Right lobe of liver (tissue), 6 donors: ENCODE measurements at places on chromosomes 3 and 15.

DNA sequence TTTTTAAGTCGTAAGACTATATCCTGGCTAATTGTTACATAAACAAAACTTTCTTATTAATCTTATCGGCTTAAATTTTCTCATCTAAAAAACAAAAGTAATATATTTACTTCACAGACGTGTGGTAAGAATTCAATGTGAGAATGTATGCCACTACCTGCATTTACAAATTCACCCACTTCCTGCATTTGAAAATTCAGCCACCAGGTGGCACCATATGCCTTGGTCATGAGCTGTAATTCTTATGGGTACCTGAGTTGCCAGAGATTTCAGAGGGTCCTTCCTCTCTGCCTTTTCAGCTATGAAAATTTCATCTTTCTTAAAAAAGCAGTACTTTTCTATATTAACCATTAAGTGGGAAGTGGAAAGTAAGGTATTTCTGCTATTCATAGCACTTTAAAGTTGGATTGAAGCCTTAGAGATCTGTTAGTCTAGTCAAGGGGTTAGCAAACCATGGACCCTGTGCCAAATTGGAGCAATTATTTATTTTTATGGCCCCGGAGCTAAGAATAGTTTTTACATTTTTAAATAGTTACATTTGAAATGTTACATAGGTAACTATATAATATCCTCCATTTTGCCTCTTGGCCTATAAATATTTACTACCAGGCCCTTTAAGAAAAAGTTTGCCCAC lies 127.8 kb downstream of the HCN4 start:
- no peaks in the 10 kb centered on the region for H3K4me1 ChIP-seq
- no peaks in the 10 kb centered on the region for H3K27me3 ChIP-seq
- no peaks in the 10 kb centered on the region for H3K36me3 ChIP-seq
- no peak overlapping the region for H3K27ac ChIP-seq
- H3K4me3 ChIP-seq = no peak overlapping the region
- DNase-seq = peak; percentile 65

DNA sequence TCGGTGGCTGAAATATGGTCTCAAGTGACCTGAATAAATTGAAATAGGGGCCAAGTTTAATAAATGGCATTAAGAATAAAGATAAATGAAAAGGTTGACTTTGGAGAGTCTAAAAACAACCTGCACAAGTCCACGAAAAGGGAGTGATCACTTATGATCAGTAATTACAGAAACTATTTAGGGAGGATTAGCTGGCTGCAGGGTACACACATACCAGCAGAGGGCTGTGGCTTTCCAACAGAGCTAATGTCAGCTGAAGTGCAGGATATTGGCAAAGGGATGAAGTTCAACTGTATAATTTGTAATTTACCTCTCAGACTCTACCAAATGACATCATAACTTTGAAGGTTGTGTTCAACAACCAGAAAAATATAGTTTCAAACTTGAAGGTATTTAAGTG lies 86.8 kb downstream of the SYNPR start:
- DNase-seq = no peak
- no peak overlapping the region for H3K27ac ChIP-seq
- H3K4me1 ChIP-seq = no peaks in the 10 kb centered on the region
- H3K4me3 ChIP-seq = no peak overlapping the region
- no peaks in the 10 kb centered on the region for H3K27me3 ChIP-seq

GRCh38 chr3:154701055-154701454 lies 271.1 kb upstream of the GPR149 start:
- H3K4me1 ChIP-seq = no peaks in the 10 kb centered on the region
- H3K4me3 ChIP-seq = no peak overlapping the region
- H3K27ac ChIP-seq = no peak overlapping the region
- no peaks in the 10 kb centered on the region for H3K27me3 ChIP-seq
- DNase-seq = no peak
- no peaks in the 10 kb centered on the region for H3K36me3 ChIP-seq

- DNase-seq = no peak
- no peak overlapping the region for H3K27ac ChIP-seq
- H3K36me3 ChIP-seq = no peaks in the 10 kb centered on the region
- no peak overlapping the region for H3K4me3 ChIP-seq
Observed at GRCh38 chr3:160447544-160447943, 2.0 kb downstream of the TRIM59 start.

DNA sequence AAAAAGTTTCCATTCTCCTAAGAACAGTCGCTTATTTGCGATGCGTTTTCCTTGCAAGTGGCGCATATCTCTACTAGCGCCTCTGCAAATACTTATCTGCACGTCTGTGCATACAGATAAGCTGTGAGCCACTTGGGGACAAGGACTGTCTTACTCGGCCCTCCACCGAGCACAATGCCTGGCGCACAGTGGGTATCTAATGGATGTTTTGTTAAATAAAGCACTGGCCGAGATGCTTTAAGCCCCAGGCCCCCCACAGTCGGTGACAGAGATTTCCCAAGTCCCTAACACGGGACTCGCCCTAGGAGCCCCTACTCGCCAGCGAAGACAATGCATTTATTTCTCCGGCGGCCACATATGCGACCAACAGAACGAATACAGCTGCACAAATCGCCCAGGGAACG lies 503 bp downstream of the HLTF start:
- peaks cover 8% of the 10 kb centered on the region for H3K4me1 ChIP-seq
- H3K27me3 ChIP-seq = no peaks in the 10 kb centered on the region
- peak overlapping the region; percentile 15 for H3K27ac ChIP-seq
- peak overlapping the region; percentile 73 for H3K4me3 ChIP-seq

- DNase-seq = no peak
- H3K36me3 ChIP-seq = no peaks in the 10 kb centered on the region
- no peaks in the 10 kb centered on the region for H3K27me3 ChIP-seq
- H3K27ac ChIP-seq = peak overlapping the region; percentile 8
Observed at GRCh38 chr3:141485641-141486495, 959 bp upstream of the RASA2 start.

DNA sequence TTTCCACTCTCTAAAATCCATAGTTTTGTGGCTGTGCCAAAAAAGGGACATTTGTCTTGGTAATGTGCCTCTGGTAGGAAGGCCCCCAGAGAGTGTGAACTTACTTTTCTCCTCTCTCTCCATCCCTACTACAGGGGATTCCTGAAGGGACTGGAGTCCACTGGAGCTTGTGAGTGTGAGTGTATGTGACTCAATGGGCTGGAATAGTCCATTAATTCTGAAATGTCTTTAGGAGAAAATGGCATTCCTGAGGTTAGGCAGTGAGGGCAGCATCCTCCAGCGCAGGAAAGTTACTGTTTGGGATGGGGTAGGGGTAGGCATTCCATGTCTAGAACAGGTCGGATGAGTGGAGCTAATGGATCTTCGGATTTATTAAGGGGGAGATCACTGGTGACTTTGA lies 59.8 kb upstream of the CACNA2D3 start:
- no peak for DNase-seq
- H3K27me3 ChIP-seq = no peaks in the 10 kb centered on the region
- H3K27ac ChIP-seq = no peak overlapping the region
- H3K4me1 ChIP-seq = peaks cover 10% of the 10 kb centered on the region
- H3K36me3 ChIP-seq = no peaks in the 10 kb centered on the region

- peaks cover 43% of the 10 kb centered on the region for H3K4me1 ChIP-seq
- H3K36me3 ChIP-seq = no peaks in the 10 kb centered on the region
- DNase-seq = peak; percentile 82
- H3K27me3 ChIP-seq = no peaks in the 10 kb centered on the region
- peak overlapping the region; percentile 81 for H3K27ac ChIP-seq
Observed at GRCh38 chr3:126530171-126531050, 6.5 kb downstream of the CHST13 start.

- DNase-seq = no peak
- no peaks in the 10 kb centered on the region for H3K36me3 ChIP-seq
Observed at GRCh38 chr3:152589644-152590043, 245.3 kb upstream of the P2RY1 start.

DNA sequence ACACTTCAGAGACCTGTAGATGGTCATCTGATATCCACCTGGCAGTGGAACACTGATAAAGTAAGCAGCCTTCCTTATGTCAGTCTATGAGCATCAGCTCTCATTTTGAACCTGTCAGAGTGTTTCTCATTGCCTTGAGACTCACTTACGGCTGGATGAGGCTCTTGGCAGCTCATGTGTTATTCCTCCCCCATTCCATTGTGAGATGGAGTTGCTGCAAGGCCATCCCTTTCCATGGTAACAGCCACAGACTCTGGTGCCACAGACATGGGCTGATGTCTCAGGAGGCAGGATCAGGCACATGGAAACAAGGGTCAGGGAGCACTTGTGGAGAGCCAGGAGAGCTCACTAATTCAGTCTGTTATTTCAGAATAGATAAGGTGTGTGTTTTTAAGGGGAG lies 11.9 kb downstream of the KCNAB1 start:
- H3K4me3 ChIP-seq = no peak overlapping the region
- H3K36me3 ChIP-seq = no peaks in the 10 kb centered on the region
- no peaks in the 10 kb centered on the region for H3K27me3 ChIP-seq
- no peak overlapping the region for H3K27ac ChIP-seq
- H3K4me1 ChIP-seq = no peaks in the 10 kb centered on the region

DNA sequence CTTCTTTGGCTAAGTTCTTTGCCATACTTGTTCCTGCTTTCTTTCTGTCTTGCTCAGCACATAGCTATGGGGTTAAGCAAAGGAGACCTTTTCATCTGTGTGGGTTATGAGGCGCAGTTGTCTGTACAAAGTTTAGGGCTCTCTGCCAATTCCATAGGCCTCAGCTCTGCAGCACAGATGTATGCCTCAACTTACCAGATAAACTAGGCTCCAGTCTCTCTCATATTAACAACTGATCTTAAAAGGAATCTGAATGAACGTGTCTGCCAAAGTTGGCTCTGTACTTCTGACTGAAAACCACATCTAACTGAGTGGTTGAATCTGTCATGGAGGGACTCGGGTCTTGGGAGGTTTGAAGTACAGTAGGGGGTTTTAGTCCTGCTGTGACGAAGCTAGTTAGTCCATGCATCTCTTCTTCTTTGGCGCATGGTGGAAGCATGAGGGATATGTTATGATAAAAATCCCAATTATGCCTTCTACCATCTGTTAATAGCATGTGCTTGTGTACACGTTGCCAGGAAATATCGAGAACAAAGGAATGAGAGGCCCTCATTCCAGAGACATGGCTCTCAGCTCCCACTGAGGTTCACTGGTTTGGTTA lies 114.6 kb upstream of the TSC22D2 start:
- H3K27me3 ChIP-seq = no peaks in the 10 kb centered on the region
- no peak overlapping the region for H3K27ac ChIP-seq
- no peak overlapping the region for H3K4me3 ChIP-seq
- no peaks in the 10 kb centered on the region for H3K4me1 ChIP-seq
- no peak for DNase-seq
- no peaks in the 10 kb centered on the region for H3K36me3 ChIP-seq

DNA sequence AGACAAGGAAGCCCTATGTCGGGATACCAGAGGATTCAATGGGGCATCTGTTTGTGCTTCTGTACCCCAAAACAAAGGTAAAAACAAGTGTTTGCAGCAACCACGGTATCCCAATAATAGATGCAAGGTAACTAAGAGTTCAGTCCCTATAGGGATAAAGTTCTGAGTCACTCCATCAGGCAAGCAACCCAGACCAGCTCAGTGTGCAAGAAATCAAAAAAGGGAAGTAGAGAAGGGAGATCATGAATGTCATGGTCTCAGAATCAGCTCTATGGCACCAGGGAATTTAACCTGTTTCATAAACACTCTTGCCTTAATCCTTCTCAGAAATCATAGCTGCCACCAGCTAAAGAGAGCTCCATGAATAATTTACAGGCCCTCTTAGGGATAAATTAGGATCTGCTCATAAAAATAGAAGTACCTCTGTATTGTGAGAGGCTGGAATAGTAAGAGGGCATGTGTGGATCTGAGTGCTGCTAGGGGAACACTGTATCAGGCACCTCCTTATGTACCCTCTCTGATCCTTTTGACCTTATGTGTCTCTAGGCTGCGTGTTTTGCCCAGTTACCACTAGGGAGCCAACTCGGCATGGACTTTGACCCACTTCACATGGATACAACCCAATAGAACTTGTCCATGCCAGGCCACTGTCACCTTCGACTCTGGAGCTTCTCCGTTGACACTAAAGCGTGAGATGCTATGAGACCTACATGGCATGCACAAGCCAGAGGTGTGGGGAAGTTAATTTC lies 754.6 kb downstream of the AGBL1 start:
- H3K4me1 ChIP-seq = no peaks in the 10 kb centered on the region
- no peak overlapping the region for H3K4me3 ChIP-seq
- peak; percentile 29 for DNase-seq
- H3K27ac ChIP-seq = no peak overlapping the region

DNA sequence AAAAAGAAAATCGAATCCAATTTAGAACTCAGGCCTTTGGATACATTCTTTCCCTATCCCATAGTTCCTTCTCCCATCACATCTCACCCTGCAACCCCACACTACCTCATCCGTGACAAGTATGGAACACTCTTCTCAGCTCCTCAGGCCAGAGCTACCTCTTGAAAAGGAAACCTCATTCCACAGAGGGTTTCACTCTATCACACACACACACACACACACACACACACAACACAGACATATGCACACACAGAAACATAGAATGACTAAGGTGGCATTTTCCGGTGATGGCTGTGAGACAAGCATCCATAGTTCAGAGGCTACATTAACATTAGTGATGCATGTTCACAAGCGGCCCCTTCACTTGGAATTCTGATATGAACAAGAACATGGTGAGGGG lies 122.0 kb upstream of the HES1 start:
- no peaks in the 10 kb centered on the region for H3K36me3 ChIP-seq
- H3K4me3 ChIP-seq = no peak overlapping the region
- H3K4me1 ChIP-seq = no peaks in the 10 kb centered on the region
- no peak for DNase-seq
- no peak overlapping the region for H3K27ac ChIP-seq

DNA sequence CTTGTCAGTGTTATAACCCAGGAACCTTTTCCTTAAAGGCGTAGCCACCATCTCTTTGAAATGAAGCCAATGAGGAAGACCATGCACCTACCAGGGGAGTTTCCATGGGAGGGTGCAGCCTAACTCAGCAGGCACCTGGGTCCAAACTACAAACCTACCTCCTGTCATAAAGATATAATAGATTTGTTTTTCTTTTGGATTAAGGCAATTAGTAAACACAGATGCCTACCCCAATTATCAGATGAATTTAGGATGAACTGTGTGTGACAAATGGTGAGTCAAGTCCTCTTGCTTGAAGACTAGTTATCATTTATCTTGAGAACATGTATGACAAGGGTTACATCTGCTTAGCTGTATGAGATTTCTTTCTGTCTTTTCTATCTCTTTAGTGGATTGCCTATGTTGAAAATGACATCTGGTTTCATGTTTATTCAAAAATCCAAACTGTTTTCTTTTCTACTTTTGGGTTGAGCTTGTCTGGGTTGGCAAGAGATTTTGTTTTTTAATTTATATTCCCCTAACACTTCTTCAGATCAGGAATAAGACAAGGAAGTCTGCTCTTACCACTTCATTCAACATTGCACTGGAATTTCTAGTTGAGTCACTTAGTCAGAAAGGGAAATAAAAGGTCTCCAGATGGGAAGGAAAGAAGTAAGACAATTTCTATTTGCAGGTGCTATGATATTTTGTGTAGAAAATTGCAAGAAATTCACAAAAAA lies 149.9 kb downstream of the NEK10 start:
- H3K27me3 ChIP-seq = no peaks in the 10 kb centered on the region
- H3K4me1 ChIP-seq = no peaks in the 10 kb centered on the region
